ENCODE measurements at places on chromosomes 3 and 15.

- no peak for DNase-seq
Measured at GRCh38 chr3:71244153-71244825, 339.2 kb downstream of the FOXP1 start.

- no peak for DNase-seq
Measured at GRCh38 chr3:149243540-149243939, 21.9 kb upstream of the CP start.

- no peak for DNase-seq
Measured at GRCh38 chr3:79983118-79983517, 215.3 kb upstream of the ROBO1 start.

GRCh38 chr15:67190326-67190725 is 64.1 kb downstream of the AAGAB start:
- no peak for DNase-seq

DNA sequence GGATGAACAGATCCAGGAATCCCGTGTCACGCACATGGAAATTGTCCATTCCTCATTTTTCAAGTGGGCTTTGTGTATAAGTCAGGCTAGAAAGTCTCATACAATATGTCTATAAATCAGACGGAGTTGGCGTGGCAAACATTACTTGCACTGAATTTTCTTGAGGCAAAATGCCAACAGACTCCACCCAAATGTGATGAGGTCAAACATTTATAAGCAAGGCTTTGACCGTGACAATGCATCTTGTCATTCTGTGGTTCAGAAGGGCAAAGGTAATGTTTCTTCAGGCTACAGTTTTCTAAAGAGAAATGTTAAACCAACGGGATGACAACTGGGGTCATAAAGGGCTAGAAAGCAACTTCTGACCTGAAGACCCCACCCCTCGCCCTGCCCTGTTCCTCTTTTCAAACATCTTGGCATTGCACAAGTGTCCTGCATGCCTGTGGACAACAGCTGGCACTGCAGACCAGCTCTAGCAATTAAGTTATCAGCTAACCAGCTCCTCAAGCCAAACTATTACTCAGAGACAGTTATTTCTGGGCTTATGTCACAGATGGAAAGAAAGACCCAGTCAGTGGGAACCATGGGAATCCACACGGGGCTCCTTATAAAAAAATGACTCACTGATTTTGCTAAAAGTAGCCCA is 36.5 kb upstream of the SPTBN5 start:
- peak; percentile 88 for DNase-seq

- no peak for DNase-seq
Measured at GRCh38 chr3:17349093-17349492, 393.3 kb downstream of the TBC1D5 start.

DNA sequence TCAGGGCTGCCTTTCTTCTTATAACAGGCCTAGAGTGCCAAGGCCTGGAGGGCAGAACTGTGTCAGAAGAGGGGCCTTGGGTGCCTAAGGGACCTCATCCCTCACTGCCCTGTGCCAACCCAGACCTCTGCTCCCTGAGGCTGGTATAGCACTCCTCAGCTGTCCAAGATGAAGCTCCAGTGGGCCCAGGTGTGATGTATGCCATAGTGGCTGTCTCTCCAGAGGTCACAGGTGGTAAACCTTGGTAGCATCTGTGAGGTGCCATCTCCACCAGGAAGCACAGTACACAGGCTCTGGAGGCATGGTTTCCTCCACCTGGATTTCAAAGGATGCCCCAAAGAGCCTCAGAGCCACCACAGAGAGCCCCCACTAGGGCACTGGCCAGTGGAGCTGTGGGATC is 12.3 kb upstream of the KLHL40 start:
- no peak for DNase-seq

DNA sequence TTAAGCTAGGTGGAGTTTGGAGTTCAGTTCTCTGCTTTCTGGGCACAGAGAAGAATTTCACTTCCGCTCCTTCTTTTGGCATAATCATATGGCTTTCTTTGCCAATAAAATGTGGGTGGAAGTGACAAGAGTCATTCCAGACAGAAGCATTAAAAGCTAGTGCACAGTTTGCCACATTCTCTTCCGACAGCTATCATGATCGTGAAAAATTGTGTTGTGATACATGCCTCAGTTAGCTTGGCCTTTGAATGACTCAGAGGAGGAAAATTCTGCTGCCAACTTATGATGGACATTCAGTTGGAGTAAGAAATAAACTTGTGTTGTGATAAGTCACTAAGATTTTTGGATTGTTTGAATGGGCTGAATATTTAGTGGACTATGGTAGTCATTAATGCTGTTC is 291.7 kb upstream of the SATB1 start:
- no peak for DNase-seq

GRCh38 chr15:58331913-58332675 is 99.7 kb upstream of the LIPC start:
- peak; percentile 82 for DNase-seq
